ENCODE measurements at places on chromosomes 12 and 14.

DNA sequence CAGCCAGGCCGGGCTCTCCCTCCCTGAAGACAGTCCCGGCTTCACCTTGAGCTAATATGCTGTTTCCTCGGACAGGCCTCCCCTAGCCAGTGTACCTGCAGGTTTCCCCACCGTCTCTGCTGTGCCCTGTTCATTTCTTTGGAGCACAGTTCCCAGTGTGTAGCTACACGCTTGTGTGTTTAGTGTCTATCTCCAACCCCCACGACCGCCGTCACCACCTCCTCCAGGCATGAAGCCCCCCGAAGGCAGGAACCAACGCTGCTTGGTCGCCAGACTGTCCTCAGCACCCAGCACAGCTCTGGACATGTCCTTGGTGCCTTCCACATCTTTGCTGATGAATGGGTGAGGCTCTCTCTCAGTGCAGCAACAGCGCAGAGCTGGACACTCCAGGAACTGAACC, 26.2 kb upstream of the PLEKHG6 start:
- no peak for DNase-seq

DNA sequence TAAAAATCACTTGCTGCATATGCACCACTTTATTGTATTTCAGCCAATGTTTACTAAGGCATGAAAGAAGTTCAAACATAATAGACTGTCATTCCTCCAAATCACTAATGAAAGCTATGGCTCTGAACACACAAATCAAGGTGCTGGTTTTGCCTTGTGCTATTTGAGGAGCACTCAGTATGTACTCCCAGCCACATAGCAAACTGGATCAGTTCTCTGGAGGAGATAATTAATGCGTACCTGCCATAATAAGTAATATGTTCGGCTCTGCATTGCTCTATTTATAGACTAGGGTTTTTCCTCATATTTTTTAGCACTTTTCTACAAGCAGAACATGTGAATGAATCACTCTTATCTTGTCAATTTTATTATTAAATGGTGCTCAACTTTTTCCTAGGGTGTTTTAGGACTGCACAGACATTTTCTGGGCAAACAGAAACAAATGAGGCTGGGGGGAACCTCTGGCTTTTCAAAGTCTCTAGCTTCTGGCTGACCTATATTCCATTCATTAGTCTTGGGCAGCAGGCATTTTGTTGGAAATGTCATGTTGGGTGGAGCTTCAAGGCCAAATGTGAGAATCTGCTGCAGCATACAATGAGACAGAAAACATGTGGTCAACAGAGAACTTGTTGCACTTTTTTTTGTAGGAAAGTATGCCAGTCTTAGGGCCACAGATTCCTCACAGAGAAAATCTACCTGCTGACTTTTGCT, 88.4 kb downstream of the GRIP1 start:
- DNase-seq, result no peak

- no peak for DNase-seq
Measured at GRCh38 chr12:98402671-98403070, 112.7 kb upstream of the TMPO start.

GRCh38 chr12:108390495-108391203, 51.5 kb upstream of the CMKLR1 start:
- no peak for DNase-seq

- DNase-seq, result peak; percentile 81
Measured at GRCh38 chr12:49331380-49332222, 5.4 kb downstream of the C1QL4 start.

DNA sequence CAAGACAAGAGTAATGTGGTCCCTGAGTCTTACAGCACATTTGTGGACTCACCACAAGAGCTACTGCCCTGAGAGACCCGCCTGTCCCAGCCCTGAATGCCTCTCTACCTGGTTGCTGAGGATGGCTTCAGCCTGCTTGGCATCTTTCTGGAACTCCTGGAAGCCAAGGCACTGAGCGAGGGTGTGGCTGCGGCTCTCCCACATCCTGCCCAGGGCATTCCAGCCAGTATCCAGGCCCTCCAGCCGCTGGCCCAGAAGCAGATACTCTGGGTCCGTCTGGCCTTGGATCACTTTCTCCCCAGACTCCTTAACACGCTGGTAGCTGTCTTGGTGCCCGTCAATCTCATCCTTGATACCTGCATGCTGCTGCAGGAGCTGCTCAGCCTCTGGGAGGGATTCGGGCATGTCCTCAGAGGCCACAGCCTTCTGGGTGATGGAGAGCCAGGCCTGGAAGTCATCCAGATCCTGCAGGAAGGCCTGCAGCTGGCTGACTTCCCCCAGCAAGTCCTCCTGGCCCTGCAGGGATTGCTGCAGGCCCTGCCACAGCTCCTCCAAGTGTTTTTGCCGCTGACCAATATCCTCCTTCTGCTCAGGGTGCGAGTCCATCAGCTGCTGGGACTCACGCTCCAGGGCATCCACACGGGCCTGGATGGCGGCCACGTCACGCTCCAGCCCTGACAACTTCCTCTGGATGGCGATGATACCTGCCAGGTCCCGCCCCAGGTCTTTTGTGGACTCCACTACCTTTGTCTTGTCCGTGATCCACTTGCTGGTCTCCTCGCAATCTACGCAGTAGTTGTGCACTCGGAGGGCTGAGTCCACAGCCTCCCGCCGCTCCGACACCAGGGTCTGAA, 82.3 kb downstream of the PLEKHG3 start:
- DNase-seq, result no peak

DNA sequence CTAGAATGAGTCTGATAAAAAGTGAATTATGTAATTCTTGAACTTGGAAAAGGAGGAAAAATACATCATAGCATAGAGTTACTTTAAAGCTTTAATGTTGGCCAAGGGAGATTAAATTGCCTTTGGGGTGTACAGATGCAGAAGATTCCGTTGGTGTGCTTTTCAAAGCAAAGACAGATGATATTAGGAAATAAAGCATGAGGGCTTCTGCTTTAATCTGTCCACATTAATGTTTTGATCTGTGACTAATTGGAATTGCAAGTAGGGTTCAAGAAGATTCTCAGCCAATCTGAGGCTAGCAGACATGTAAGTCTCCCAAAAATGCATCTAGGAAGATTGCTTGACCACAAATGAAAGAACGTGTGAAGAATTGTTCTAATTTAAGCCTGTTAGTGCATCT, 35.2 kb downstream of the LGR5 start:
- no peak for DNase-seq

GRCh38 chr12:132506328-132507160, 16.6 kb downstream of the FBRSL1 start:
- peak; percentile 87 for DNase-seq

DNA sequence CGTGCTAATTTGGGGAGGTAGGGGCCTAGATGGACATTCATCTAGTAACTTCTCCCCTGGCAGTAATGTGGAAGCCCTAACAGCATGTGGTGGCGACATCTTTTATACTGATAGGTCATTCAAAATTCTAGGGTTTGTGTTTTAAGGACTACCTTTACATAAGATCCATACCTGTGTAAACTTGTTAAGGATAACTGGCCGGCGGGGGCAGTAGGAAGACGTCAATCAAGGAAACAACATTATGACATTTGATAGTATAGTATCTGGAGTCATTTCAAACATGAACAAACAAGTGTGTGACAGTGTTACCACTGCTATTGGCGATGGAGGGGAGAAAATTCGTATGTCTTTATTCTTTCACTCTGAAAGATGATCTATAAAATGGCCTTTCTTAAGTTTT, 120.0 kb downstream of the TTLL5 start:
- DNase-seq, result no peak
